ENCODE measurements at places on chromosomes 6 and 20. TPM values are rescaled to one million over a fixed set of nuclear protein-coding genes. Genes with fewer than 3 reads are reported as not detected.

GRCh38 chr20:15599961-15600360 lies 973.3 kb downstream of the KIF16B start:
- no peak for DNase-seq

DNA sequence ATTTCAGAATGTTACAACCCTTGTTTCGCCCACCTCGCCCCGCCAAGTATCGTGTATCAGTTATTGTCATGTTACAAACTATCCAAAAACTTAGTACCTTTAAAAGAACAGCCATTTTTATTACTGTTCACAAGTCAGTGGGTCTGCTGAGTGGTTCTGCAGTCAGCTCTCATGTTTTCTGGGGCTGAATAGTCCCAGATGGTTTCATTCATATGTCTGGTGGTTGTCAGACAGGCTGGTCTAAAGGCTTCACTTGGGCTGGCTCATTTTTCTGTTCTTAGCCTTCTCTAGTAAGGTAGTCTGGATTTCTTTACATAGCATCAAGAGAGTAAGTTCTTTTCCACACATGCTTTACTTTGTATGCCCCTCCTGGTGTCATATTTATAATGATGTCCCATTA lies 8.6 kb downstream of the ZNF292 start:
- DNase-seq = no peak

- DNase-seq = no peak
Measured at GRCh38 chr20:36312724-36313441, 6.7 kb downstream of the DLGAP4 start.

DNA sequence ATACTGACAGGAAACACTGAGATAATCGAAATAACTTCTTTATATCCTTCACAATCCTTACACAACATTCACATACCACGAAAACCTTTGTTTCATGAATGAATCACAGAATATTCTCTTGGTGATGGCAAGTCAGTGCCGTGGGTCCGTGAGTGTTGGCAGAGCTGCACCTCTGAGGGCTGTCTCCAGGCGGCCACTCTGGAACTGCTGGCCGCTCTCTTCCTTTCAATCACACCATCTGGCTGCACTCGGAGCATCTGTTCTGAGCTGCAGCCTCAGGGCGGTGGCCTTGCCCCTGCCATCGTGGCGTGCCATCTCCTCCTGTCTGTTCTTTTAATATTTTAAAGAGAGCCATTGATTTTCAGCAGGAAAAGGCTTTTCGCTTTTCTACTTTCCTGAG lies 129.4 kb upstream of the AFDN start:
- DNase-seq = no peak

Gene BFSP1
- total RNA-seq = 1.3 TPM

DNA sequence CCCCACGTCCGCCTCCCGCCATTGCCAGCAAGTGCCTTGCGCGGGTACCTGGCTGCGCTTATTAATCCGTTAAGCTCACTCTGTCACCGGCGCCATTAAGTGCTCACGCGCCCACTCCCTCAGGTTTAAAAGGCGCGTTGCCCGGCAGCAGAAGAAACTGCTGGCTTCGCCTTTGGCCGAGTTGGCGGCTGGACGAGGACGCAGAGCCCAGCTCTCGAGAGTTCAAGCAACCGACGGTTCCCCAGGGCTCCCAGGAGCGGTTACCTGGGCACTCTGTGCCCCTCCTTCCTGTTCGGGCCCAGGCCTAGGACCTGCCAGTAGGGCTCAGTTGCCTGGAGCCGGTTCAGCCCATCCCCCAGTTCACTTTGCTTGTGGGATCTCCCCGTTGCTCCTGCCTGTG lies at the start of gene GGTLC1:
Gene GGTLC1 (minus strand): TSS at position 219 of the 400 bp plus-strand sequence. CDS start 2,168 bp downstream, outside the sequence.
- DNase-seq = no peak

DNA sequence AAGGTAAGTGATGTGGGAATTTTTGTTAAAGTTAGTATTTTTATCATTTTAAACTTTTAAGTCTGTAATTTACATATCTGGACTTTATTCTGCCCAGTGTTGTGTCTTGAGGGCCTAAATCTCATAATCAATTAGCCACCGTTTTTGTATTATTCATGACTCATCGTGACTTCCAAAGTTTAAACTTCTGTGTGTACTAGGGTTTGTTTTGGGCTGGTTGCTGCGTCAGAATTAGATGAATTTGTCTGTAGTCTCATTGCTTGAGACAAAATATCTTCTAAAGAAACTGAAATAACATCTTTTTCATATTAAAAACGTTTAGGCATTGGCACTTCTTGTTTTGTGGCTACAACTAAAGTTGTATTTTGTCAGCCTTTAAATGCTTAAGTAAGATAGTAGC lies 41.3 kb downstream of the CDYL start:
- DNase-seq = no peak

Gene CALHM4
- 0.79 TPM for total RNA-seq
